ENCODE measurements at places on chromosomes 4 and X. TPM values are rescaled to one million over a fixed set of nuclear protein-coding genes. Genes with fewer than 3 reads are reported as not detected.

- DNase-seq: no peak
Measured at GRCh38 chrX:47078129-47079043, at the start of gene RGN. RGN (plus strand) TSS chrX:47078443; CDS start chrX:47081145, 2,702 bp downstream.

DNA sequence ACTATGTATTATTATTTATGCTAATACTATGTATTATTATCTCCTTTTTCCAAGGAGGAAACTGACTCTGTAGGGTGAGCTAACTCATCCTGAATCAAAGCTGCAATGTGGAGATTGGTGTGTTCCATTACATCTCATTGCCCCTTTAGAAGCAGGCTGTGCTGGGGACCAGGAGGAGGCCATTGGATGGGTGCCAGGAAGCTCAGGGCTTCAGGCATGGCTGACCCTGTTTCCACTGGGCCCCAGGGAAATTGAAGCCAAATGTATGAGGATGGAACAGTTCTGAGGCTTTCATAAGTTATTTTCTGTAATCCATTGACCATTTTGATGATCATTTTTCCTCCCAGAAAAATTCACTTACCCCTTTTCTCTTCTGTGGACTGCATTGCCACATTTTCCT lies 418.8 kb upstream of the ZFP42 start:
- DNase-seq: no peak

DNA sequence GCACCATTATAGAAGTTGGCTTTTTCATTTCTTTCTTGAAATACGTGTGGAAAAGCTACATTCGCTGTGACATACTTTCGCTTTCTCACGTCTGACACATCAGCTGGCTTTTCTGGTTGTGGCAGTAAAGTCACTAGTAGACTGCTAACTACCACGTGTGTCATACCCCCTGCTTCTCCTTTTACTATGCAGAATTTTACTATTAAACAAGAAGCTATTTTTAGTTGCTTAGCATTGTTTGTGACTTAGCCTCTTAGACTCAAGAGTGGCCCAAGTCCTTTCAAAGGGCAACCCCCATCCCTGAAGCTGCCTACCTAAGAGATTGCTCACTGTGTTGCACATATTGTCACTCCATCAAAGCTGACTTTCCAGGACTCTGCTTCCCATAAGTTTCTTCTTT lies 2.1 kb upstream of the IL2 start:
- DNase-seq: peak; percentile 4

DNA sequence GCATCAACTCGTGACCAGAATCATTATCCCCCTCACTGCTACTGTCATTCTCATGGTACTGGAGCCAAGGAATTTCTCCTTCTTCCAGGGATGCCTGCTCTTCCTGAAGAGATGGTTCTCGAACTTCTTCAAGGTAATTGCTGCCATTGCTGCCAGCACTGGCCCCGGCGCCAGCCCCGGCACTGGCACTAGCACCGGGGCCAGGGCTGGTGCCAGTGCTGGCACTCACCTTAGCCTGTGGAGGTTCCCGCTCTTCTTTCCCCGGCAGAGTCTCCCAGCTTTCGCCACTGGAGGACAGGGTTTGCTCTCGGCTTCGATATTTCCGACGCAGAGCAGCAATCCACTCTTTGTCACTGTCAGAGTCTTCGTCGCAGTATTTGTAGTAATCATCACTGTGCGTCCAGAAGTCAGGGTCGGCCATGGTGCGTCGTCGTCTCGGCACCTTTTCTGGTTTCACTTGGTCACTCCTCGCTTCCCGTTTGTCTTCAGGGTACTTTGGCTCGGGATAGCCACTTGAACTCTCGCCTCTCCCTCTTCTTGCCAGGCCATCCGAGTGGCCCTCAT lies 3.4 kb downstream of the PJA1 start:
- no peak for DNase-seq

GRCh38 chr4:59612235-59612634 lies 1587.9 kb upstream of the ADGRL3 start:
- peak; percentile 80 for DNase-seq

- peak; percentile 42 for DNase-seq
Measured at GRCh38 chr4:145540235-145540634, 58.6 kb downstream of the SMAD1 start.

- no peak for DNase-seq
Measured at GRCh38 chrX:151397741-151398070, 700 bp downstream of the VMA21 start.

- DNase-seq: peak; percentile 74
Measured at GRCh38 chr4:38562751-38563198, 101.2 kb upstream of the KLF3 start.

DNA sequence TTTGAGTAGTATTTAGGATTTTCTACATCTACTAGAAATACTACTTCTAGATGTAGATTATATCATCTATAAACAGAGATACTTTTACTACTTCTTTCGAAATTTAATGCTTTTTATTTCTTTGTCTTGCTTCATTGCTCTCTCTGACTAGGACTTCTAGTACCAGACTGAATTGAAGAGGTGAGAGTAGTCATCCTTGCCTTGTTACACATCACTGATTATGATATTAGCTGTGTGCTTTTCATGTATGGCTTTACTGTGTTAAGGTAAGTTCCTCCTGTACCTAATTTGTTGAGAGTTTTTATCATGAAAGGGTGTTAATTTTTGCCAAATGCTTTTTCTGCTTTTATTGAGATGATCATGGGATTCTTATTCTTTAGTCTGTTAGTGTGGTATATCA lies 19.6 kb upstream of the IL2 start:
- DNase-seq: no peak

DNA sequence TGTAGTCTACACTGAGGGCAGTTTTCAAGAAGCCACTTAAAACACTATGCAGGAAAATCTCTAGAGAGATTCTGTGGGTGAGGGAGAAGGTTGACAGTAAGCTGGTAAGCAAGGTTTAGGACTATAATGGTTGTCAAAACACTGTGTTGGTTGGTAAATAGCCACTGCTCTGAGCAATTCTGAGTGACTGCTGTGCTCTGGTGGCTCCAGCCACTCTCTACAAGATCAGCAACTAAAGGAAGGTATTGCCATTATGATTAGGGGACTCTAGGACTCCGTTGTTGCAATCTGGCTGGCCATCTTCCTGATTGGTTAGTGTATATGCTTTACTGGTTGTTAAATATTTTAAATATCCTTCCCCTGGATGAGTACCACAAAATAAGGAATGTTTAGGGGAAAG lies 5.5 kb upstream of the FAM47E start:
- DNase-seq: no peak

DNA sequence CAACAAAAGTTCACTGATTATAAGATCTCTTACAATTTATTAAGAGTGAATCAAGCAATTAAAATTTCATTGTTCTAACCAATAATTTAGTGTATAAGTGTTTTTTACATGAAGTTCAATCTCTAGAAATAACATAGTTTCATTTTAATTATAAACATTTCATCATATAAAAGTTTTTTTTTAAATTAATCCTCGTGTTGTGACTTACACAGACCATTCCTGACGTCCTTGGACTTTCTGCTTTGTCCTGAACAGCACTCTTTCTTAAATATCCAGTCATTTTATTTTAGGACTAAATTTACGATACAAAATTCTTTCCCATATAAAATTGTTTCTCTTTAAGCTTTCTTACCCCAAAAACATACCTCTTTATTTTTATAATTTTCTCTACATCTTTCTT lies 841.7 kb upstream of the POU3F4 start:
- DNase-seq: no peak

GRCh38 chrX:53831662-53832635 lies 145.4 kb upstream of the HUWE1 start:
- DNase-seq: peak; percentile 38

GRCh38 chr4:75672461-75673026 lies 667 bp downstream of the G3BP2 start:
- peak; percentile 36 for DNase-seq

- DNase-seq: no peak
Measured at GRCh38 chrX:37677243-37677642, 8.3 kb upstream of the XK start.

DNA sequence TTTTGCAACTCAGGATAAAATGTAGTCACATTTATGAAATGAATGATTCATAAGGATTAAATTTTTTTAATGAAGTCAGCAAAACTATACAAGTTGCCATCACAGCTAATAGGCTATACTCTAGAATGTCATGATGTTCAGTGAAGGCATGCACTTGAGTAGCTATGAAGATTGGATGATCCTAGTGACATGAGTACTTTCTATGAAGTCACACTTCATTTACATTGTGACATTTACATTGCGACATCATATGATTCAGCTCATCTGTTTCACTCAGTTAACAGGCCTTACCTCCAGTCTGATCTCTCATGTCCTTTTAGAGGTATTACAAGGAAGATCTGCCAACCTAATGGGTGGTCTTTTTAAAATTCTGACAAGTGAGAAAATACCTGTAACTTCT lies 82.7 kb upstream of the FGF13 start:
- DNase-seq: no peak

DNA sequence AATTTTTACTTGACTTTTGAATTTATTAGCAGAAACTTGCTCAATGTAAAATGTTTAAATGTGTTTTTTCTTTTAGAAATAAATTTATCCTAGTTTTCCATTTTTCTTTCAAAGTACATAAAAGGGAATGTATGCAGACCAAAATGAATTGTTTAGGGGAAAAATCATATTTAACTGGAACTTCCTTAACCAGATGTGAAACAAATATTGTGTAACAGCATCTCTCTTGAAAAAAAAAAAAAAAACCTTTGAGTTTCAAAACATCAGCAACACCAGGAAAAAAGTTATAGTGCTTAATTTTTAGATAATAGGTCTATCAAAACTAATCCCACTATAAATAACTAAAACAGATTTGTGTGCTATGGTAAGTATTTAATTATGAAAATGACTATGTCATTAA lies 14.5 kb upstream of the CCNA2 start:
- DNase-seq: no peak

- peak; percentile 53 for DNase-seq
Measured at GRCh38 chrX:49309401-49309981, 6.0 kb downstream of the GAGE10 start.

DNA sequence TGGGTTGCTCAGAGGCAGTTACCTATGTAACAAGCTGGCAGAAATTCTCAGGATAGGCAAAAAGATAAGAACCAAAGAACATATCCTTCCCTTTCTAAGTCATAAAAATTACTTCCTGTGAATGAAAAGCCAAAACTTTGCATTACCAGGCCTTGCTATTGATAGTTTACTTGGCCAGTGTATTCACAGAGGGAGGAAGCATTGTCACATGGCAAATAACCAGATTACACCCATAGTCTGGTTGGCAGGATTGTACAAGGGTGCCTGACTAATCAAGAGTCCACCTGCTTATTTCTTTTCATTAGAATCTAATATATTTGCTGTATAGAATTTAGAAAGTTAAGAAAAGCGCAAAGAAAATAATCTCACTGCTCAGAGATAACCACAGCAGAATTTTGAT lies 14.1 kb downstream of the XIAP start:
- DNase-seq: peak; percentile 16

GRCh38 chr4:158836002-158836369 lies 67.2 kb downstream of the FNIP2 start:
- DNase-seq: no peak

GRCh38 chr4:136136601-136137000 lies 1395.7 kb downstream of the PCDH18 start:
- no peak for DNase-seq

DNA sequence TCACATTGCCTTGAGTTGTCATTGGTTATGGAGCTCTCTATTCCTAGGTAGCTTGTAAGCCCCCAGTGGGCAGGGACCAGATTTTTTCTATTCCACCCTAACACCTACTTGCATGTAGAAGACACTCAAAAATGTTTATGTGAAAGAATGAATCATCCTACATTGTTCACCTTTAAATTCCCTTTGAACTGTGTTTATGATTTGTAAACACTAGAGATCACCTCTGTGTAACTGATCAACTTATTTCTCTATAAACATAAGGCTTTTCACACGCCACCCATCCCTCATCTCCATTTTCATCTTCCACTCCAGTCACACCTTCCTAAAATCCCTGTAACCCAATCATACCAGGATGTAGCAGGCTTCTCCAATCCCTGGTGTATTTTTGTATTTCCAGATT lies 142.6 kb upstream of the LEF1 start:
- no peak for DNase-seq

DNA sequence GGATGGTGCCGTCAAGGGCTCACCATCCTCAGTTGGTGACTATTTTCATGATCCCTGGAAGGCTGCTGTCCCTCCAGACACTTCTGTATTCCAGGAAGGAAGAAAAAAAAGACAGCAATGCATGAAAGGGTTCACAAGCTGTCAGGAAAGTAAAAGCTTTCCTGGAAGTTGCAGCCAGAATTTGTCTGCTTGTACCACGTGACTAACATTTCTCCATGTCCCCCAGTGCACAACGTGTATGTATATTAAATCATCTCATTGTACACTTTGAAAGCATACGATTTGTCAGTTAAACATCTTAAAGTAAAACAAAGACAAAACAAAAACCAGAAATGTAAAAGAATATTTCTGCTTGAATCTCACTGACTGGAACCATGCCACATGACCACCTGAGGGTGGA lies 127.4 kb upstream of the CLNK start:
- DNase-seq: no peak

DNA sequence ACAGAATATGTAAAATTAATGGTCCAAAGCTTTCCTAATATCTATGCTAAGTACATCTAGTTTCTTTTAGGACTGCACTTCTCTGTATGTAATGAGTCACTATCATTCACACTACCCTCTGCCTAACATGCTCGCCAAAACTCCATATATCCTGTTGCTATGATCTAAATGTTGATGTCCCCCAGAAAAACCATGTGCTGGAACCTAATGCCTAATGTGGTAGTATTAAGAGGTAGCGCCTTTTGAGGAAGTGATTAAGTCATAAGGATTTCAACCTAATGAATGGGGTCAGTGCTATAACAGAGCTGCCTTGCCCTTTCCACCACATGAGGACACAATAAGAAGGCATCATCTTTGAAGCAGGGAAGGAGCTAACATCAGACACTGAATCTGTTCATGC lies 34.9 kb upstream of the NFKB1 start:
- no peak for DNase-seq

DNA sequence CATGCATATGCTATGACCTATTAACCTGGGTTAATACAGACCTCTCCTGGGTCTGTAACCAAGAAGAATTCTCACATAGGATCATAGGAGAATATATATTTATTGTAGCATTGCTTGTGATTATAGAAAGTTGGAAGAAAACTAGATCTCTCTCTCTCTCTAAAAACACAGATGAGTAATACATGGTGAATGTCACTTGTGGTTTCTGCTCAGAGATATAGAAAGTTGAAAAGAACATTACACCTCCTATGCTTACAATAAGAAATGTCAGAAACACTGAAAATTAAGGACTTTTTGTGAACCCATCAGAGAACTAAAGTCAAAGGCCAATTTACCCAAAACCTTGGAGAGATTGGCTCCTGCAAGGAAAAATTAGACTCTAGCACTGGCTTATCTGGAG lies 1389.5 kb downstream of the FAM133A start:
- DNase-seq: peak; percentile 55

Gene TLR2
- not detected for total RNA-seq

Gene NEUROG2
- total RNA-seq: not detected

Gene MXRA5
- 4.7 TPM for total RNA-seq

Gene SGMS2
- 144 TPM for total RNA-seq

Gene MAD2L1
- total RNA-seq: 36.5 TPM

Gene FRMD7
- not detected for total RNA-seq

Gene TGIF2LX
- total RNA-seq: not detected

Gene BEX2
- total RNA-seq: 14.3 TPM

Gene GAGE13
- total RNA-seq: not detected

Gene VSIG4
- not detected for total RNA-seq

Measured in fibroblast of the aortic adventitia (primary cell).